ENCODE measurements at places on chromosomes 16 and 17. TPM values are rescaled to one million over a fixed set of nuclear protein-coding genes. Genes with fewer than 3 reads are reported as not detected.

The CALB2 gene
- total RNA-seq: 1.7 TPM

The TEX14 gene
- total RNA-seq: 0.05 TPM

The CBFA2T3 gene
- not detected for total RNA-seq

The MYO1D gene
- 4.2 TPM for total RNA-seq

The SLFN13 gene
- 1.2 TPM for total RNA-seq

The CCDC78 gene
- 2.1 TPM for total RNA-seq

The HNF1B gene
- not detected for total RNA-seq

The NPTX1 gene
- total RNA-seq: 10.4 TPM

The PRAC2 gene
- not detected for total RNA-seq

The RNF43 gene
- not detected for total RNA-seq

The CX3CL1 gene
- total RNA-seq: under 0.01 TPM

The GP1BA gene
- total RNA-seq: not detected

The ACBD4 gene
- total RNA-seq: 3.5 TPM

The ACSM3 gene
- total RNA-seq: 0.28 TPM

The IRX5 gene
- 0.60 TPM for total RNA-seq

The ALOX15 gene
- total RNA-seq: not detected

The RNF157 gene
- 0.05 TPM for total RNA-seq

The FUS gene
- 65.8 TPM for total RNA-seq

The PRSS22 gene
- not detected for total RNA-seq
